Activated naive CD4-positive, alpha-beta T cell (primary cell): ENCODE measurements at places on chromosomes 7 and 10.

- no peak for DNase-seq
Observed at GRCh38 chr10:86972613-86973380, 4.5 kb downstream of the ADIRF start.

GRCh38 chr7:77254429-77254828 lies 54.8 kb upstream of the FGL2 start:
- DNase-seq, result no peak

DNA sequence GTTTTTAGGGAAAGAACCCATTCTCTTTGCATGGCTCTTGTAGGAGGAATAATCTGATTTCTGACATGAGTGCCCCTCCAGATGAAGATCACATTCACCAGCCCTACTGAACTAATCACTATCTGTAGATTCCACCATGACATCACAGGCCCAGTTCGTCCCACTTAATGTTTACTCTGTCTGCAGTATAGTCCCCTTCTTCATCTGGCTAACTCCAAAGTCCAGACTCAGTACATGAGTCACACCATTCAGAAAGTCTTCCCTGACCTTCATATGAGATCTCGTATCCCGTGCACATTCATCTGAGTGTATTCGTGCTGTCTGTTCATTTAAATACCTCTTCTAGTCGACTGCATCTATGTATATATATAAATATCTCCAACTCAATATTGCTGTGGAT lies 366.5 kb upstream of the AKR1E2 start:
- no peak for DNase-seq

DNA sequence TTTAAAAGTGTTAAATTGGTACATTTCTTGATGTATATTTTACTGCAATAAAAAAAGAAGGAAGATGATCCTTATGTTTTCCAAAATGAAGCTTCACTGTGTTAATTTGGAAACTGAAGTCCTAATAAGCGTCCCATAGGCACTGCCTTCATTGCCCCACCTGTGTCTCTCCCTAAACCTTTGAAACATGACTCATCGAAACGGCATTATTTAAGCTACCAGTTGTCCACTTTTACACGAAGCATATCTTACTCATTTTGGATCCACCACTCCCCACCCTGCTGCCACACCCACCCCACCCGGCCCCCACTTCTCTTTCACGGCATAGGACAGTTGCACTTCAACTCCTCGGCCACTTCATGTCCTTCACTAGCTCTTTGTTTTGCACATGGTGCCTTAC lies 85.5 kb downstream of the KIAA1549 start:
- no peak for DNase-seq

- no peak for DNase-seq
Observed at GRCh38 chr10:113382691-113383090, 170.2 kb upstream of the HABP2 start.

- no peak for DNase-seq
Observed at GRCh38 chr7:43922726-43923125, 3.5 kb upstream of the UBE2D4 start.

- no peak for DNase-seq
Observed at GRCh38 chr10:119253433-119254174, 46.2 kb downstream of the GRK5 start.

DNA sequence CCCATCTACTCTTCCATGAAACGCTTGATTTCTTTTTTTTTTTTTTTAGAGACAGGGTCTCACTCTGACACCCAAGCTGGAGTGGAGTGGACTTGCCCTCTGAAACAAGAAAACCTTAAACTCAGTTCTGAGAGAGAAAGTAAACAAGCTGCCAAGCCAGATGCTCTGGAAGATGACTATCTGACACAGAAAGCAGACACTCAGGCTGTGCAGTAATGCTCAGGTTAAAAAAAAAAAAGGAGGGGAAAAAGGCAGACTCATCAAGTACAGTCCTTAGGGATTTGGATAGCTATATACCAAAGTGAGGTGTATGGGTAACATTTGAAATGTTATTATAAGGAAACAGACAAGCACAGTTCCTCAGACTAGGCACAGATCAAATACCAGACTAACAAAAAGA lies 80.5 kb downstream of the IDE start:
- no peak for DNase-seq

DNA sequence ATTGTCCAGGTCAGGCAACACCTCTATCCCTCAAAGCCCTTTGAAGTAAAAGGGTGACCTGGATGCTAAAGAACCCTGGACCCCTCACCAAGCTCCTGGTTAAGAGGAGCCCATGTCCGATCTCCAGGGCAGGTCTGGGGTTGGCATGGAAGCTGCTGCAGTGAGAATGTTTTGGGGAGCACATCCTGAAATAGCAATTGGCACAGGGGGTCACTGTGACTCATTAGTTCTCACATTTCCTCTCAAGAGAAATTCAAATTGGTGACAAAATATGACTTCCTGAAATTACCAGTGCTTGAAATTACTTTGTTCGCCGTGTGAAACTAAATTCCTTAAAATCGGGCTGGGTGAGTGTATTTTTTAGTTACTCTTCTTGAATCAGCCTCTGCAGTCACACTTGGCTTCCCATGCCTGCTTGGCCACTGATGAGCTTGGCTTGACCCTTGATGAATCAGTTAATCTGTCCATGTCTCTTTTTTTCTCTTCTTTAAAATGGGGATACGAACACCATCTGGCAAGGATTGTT lies 18.8 kb upstream of the ARHGAP22 start:
- no peak for DNase-seq

DNA sequence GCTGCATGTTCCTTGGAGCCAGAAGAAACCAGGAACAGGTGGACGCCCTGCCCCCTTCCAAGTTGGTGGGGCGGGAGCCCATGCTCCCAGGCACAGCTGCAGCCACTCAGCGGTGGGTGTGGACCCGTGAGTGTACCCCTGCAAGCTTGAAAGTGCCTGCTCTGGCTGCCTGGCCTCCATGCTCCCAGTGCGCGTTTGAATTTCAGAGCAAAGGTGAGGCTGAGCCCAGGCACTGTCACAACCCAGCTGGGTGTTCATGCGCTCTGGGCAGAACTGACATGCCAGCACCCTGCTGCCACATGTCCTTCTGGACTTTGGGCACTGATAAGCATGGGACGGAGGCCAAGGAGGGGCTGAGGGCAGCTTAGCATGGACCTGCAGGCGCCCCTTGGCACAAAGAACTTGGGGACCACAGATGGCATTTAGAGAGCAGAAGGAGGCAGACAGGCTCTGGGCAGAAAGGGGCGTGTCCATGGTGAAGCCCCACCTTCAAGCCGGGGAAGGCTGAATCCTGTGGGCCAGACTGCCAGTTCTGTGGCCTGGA lies 402.0 kb upstream of the NRG3 start:
- no peak for DNase-seq

DNA sequence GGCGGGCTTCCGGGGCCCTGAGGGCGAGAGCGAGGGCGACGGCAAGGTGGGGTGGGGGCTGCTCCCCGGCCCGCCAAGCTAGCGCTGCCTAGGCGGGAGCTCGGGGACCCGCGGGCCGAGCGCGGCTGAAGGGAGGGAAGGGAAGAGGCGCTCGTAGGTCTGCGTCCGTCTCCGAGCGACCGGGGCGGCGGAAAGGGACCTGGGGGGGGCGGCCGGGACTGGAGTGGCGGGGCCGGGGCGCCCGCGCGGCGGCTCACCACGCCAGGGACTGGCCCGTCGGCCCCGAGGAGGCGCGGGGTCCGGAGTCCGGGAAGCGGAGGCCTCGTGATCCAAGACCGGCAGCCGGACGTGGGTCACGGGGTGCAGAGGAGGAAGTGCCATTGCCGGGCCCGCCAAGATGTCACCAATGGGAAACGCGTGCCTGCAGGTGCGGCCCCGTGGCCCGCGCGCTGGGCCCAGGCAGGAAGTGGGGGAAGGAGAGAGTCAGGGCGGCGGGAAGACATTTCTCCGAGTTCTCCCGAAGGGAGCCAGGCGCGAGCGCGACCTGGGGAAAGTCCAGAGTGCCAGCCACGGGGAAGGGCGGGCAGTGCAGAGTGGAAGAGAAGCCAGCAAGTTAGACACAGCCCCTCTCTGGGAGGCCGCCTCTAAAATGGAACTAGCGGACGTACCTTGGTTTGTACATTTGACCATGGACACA lies 11.9 kb downstream of the HNRNPF start:
- peak; percentile 62 for DNase-seq

DNA sequence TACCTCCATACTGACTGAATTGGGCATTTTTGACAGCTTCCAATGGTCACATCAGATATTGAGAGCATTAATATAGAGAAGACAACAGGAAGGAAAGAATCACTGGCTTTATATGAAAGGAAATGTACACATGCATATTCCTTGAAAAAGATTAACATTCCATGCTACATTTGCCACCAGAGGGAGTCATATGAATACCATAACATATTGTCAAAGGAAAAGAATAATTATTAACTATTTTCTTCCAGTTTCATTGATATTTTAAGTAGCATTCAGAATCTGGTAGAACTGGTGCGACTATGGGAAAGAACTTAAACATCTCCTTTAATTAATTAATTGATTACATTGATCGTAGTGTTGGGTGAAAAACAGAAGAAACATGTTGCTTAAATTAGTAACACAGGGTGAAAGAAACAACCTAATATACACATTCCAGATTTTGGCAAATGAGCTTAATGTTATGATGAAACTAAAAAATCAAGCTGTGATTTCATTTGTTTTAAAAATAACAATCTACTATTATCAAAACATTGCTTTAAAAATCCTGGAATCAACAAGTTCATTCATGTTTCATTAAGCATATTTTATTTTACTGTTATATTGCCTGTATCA lies 71.5 kb downstream of the GPR85 start:
- no peak for DNase-seq

DNA sequence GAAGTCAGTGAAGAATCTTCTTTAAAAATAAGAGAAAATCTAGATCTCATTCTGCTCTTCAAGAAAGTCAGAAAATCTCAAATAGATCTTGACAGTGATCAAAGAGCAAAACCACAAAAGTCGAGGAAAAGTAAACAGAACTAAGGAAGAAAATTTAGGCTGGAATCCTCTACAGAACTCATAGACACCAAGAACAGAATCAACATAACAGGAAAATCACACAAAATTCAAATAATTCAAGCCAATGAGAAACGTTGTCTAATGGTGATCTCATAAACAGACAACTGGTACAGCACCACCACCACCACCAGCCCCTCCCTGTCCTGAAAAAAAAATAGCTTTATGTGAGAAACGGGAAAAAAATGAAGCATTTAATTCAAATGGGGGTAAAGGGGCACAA lies 6.9 kb downstream of the ITGB1 start:
- no peak for DNase-seq

DNA sequence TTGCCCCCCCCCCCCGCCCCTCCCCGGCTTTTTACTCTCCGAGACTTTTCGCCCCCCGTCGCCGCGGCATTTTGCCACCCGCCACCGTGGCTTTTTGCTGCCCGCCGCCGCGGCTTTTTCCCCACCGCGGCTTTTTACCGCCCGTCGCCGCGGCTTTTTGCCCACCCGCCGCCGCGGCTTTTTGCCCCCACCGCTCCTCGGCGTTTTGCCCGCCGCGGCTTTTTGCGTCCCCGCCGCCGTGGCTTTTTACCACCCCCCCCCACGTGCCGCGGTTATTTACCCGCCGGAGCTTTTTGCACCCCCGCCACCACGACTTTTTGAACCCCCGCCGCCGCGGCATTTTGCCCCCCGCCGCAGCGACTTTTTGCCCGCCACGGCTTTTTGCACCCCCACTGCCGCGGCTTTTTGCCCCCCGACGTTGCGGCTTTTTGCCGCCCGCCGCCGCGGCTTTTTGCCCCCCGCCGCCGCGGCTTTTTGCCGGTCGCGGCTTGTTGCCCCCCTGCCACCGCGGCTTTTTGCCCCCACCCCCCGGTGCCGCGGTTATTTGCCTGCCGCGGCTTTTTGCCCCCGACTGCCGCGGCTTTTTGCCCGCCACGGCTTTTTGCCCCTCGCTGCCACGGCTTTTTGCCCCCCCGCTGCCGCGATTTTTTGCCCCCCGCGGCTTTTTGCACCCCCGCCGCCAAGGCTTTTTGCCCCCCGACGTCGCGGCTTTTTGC lies 461.1 kb downstream of the ZNF33B start:
- DNase-seq, result no peak

GRCh38 chr7:15284396-15284795 lies 277.4 kb downstream of the AGMO start:
- DNase-seq, result no peak

GRCh38 chr10:88424881-88425280 lies 158.2 kb downstream of the RNLS start:
- no peak for DNase-seq

GRCh38 chr10:98193037-98193436 lies 58.6 kb downstream of the R3HCC1L start:
- DNase-seq, result no peak

GRCh38 chr7:7693881-7694280 lies 24.5 kb downstream of the RPA3 start:
- no peak for DNase-seq

- peak; percentile 23 for DNase-seq
Observed at GRCh38 chr7:5780801-5781496, 514 bp downstream of the RNF216 start.

DNA sequence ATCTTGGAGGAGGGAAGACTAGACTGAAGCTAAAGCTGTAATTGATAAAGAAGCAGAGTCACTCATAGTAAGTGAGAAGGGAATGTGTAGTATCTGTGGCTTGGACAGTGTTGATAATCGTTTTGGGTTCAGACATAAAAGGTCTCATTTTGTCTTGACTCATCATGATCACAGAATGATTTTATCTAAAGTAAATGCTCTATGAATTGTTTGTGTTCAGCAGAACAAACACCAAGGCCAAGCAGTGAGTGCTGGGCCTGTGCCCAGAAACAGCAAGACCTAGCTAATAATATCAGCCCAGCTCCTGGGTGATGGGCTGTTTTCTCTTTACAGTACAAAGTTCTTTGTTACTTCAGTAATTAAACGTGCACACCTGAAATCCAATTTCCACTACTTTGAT lies 26.7 kb upstream of the CD36 start:
- DNase-seq, result no peak

DNA sequence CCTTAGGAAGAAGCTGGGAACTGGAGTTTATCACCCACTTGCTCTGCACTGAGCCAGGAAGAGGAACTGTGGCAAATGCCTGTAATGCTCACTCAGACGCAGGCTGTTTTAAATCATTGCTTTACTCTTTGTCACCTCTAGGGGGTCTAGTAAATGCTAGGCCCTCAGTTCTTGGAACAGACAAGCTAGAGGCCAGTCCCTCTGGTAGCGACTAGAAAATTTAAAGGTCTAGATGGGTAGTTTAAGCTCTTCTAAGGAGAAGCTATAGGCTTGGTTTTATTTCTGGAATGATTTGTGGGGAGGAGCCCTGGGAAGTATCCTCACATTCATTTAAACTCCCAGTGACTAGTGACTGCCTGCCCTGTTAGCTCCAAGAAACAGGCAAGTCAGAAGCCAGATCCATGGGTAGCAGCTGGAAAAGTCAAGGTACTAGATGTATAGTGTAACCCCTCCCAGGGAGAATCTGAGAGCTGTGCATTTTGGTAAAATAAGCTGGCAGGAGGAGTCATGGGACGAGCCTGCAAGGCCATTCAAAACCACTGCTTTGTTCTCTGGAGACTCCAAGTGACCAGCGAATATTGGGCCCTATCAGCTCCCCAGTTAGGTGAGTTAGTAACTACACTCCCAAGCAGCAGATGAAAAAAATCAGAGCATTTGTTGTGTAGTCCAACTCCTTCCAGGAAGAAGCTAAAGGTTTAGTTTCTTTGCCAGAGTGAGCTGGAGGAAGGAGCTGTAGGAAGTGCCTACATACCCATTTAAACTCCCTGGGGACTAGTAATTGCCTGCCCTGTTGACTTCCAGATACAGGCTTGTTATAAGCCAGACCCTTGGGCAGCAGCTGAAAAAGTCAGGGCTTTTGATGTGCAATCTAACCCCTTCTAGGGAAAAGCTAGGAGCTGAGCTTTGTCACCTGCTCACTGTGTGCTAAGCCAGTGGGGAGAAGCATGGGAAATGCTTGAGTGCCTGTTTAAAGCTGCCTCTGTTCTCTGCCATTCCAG lies 68.9 kb downstream of the DYNC1I1 start:
- DNase-seq, result no peak
